ENCODE measurements at places on chromosomes 6 and 20.

GRCh38 chr6:166937746-166938145 lies 18.6 kb downstream of the RNASET2 start:
- H3K4me1 ChIP-seq: no peaks in the 10 kb centered on the region
- DNase-seq: no peak
- H3K27me3 ChIP-seq: no peaks in the 10 kb centered on the region
- no peak overlapping the region for H3K4me3 ChIP-seq
- no peak overlapping the region for H3K27ac ChIP-seq

DNA sequence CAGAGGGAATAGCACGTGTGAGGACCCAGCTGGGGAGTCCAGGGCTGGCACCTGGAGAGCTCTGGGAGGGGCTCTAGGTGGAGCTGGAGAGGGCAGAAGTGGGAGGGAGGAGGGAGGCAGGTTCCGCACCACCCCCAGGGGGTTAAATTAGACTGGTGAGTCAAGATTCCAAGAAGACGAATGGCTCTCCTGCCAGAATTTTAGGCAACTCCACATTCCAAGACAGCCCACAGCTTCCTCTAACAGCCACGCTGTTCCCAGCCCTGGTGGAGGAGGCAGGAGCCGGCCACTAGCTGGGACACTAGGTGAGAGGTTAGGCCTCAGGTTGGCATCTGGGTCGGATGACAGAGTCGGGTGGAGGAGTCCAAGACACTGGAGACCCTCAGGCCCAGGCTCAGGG lies 60.2 kb downstream of the TFAP2C start:
- H3K27ac ChIP-seq: no peak overlapping the region
- H3K4me1 ChIP-seq: peaks cover 5% of the 10 kb centered on the region
- no peaks in the 10 kb centered on the region for H3K27me3 ChIP-seq

DNA sequence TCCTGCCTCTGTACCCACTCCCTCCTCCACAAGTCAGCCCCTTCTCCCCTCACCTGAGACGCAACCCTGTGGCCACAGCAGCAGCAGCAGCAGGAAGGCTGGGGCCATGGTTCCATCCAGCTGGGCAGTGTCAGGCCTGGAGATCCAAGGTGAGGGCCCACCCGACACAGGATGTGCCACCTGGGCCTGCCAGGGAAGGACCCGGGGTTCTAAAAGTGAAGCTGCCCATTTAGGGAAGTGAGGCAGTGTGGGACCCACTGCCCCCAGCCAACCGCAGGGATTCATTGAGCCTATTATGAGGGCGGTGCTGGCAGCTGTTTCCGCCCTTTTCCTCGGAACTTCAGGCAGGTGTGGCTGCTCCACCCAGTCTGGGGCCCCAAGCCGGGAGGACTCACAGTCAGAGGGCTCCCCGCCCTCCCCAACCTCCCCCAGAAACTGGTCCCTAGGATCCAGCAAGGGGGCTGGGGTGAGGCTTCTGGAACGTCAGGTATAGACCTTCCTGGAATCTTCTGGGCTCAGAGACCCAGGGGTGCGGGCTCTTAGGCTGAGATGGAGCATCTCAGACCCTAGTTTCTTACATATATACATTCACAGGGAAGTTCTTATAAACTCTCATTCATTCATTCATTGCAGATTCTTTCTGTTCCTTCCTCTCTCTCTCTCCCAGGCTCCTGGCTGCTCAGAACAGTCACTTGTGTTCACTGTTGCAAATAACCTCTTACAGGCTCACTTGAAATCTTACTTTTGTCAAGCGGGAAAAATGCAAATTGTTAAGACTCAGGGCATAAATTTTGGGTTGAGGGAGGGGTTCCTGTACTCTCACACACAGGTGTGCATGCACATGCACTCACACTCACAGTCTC lies at the start of gene TREML2:
Gene TREML2, minus strand, starts transcription at position 249 of the 863 bp plus-strand sequence. Its CDS starts 141 bp downstream, at position 108.
- DNase-seq: no peak
- no peaks in the 10 kb centered on the region for H3K27me3 ChIP-seq
- H3K4me3 ChIP-seq: no peak within 1 kb of the TSS
- no peaks in the 10 kb centered on the region for H3K36me3 ChIP-seq
- H3K27ac ChIP-seq: no peak within 1 kb of the TSS

GRCh38 chr6:108835218-108835850 lies 12.9 kb upstream of the ARMC2 start:
- H3K4me3 ChIP-seq: no peak overlapping the region
- no peak overlapping the region for H3K27ac ChIP-seq
- peak; percentile 35 for DNase-seq
- H3K36me3 ChIP-seq: no peaks in the 10 kb centered on the region
- H3K27me3 ChIP-seq: no peaks in the 10 kb centered on the region

DNA sequence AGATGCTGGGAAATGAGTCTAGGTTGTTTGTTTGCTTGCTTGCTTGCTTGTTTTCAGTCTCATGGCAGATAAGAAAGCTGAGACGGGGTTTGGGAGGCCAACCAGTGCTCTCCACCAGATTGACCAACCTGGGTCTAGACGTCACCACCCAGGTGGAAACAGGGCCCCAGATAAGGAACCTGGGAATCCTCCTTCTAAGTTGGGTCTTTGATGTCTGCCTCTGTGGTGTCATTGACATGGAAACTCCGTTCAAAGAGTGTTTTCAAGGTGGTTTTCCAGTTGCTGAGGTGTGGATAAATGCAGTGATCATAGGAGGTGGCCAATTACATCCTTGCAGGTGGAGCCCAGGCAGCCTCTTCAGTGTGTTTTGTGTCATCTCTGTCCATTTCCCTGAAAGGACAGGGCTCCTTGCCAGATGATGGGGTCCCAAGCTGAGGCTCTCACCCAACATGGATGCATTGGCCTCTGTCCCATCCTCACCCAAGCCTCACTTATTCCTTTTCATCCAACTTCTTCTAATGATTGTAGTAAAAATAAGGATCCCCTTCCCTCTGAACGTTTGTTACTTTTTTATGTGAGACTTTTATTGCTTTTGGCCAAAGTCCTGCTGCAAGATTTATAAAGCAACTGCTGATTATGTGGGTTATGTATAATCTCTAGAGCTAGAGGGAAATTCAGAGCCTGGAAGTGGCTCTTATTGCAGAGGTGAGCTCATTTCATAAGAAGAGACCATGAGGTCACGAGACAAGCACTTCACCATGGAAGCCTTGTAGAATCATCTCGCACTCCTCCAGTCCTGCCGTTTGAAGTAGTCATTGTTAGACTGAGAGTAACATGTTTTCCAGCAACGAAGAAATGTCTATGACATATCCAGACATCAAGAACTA lies 32.0 kb upstream of the SYNDIG1 start:
- H3K4me3 ChIP-seq: no peak overlapping the region
- DNase-seq: no peak

DNA sequence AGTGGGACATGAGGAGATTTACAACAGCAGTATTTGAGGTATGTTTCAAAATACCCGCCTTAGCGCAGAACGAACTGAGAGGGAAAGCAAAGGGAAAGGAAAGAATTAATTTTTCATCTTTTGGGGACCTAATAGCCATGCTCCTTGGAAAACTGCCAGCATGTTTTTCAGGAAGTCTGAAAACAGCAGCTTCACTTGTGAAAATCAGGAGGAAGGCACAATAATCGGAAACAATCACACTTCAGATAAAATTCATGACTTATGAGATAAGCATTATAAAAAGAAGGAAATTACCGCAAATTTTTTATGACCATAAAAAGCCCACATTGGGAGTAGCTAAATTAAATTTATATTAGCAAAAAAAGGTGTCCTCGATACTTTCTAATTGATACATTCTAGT lies 541.1 kb downstream of the HAO1 start:
- no peak for DNase-seq
- H3K4me3 ChIP-seq: no peak overlapping the region
- H3K4me1 ChIP-seq: no peaks in the 10 kb centered on the region
- H3K27me3 ChIP-seq: no peaks in the 10 kb centered on the region
- no peak overlapping the region for H3K27ac ChIP-seq
- no peaks in the 10 kb centered on the region for H3K36me3 ChIP-seq

- H3K4me1 ChIP-seq: no peaks in the 10 kb centered on the region
- no peak for DNase-seq
- no peaks in the 10 kb centered on the region for H3K36me3 ChIP-seq
- no peak overlapping the region for H3K4me3 ChIP-seq
Observed at GRCh38 chr20:23533161-23533560, 35.1 kb downstream of the CST9L start.

- H3K27me3 ChIP-seq: no peaks in the 10 kb centered on the region
- H3K36me3 ChIP-seq: peaks cover 28% of the 10 kb centered on the region
- H3K27ac ChIP-seq: peak overlapping the region; percentile 98
- H3K4me3 ChIP-seq: peak overlapping the region; percentile 73
Observed at GRCh38 chr6:143842461-143842901, 657 bp upstream of the LTV1 start.

DNA sequence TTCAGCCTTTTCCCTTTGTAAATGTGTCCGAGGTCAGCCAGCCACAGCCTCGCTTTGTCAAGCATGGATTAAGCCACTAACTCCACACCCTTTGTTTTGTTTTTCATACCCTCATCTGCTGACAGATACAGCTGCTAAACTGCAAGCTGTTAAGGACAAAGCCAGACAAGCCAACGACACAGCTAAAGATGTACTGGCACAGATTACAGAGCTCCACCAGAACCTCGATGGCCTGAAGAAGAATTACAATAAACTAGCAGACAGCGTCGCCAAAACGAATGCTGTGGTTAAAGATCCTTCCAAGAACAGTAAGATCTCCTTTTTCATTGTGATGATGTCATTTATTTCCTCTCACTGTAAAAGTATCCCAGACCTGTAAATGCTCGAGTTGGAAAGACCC lies 269.3 kb downstream of the ARHGAP18 start:
- no peaks in the 10 kb centered on the region for H3K4me1 ChIP-seq
- no peak overlapping the region for H3K4me3 ChIP-seq
- H3K27me3 ChIP-seq: no peaks in the 10 kb centered on the region

- no peaks in the 10 kb centered on the region for H3K27me3 ChIP-seq
- H3K4me3 ChIP-seq: no peak overlapping the region
- H3K4me1 ChIP-seq: peaks cover 4% of the 10 kb centered on the region
- no peak for DNase-seq
- no peaks in the 10 kb centered on the region for H3K36me3 ChIP-seq
Observed at GRCh38 chr6:43339168-43339567, 30.3 kb downstream of the ZNF318 start.

- H3K27ac ChIP-seq: peak overlapping the region; percentile 29
- H3K4me3 ChIP-seq: no peak overlapping the region
- H3K27me3 ChIP-seq: no peaks in the 10 kb centered on the region
- H3K4me1 ChIP-seq: no peaks in the 10 kb centered on the region
Observed at GRCh38 chr20:23445596-23446217, 6.2 kb downstream of the CSTL1 start.

GRCh38 chr20:1671891-1672669 lies 14.5 kb upstream of the SIRPG start:
- no peak overlapping the region for H3K4me3 ChIP-seq
- no peaks in the 10 kb centered on the region for H3K27me3 ChIP-seq
- no peaks in the 10 kb centered on the region for H3K4me1 ChIP-seq
- no peak overlapping the region for H3K27ac ChIP-seq

DNA sequence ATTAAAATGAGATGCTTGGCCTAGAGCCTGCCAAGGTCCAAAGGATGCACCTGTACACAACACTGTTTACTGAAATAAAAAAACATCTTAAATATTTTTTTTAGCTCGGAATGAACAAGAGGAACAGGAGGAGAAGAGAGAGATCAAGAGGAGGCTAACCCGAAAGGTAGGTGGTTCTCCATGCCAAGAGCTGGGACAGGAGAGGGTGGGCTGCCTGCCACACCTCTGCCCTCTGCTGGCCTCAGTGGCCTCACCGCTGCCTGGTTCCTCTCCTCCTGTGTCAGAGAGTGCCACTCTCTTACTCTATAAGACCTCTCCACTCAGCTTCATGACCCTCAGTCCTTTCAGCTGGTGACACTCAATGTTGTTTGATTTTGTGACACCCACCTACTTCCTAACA lies 50.2 kb downstream of the TBC1D7 start:
- no peak for DNase-seq
- H3K27me3 ChIP-seq: no peaks in the 10 kb centered on the region
- H3K27ac ChIP-seq: no peak overlapping the region
- no peaks in the 10 kb centered on the region for H3K36me3 ChIP-seq
- H3K4me1 ChIP-seq: no peaks in the 10 kb centered on the region
- H3K4me3 ChIP-seq: no peak overlapping the region

- DNase-seq: no peak
- no peaks in the 10 kb centered on the region for H3K4me1 ChIP-seq
- H3K36me3 ChIP-seq: no peaks in the 10 kb centered on the region
- peak overlapping the region; percentile 70 for H3K27ac ChIP-seq
- H3K4me3 ChIP-seq: no peak overlapping the region
Observed at GRCh38 chr6:90885611-90886056, 298.8 kb upstream of the MAP3K7 start.

DNA sequence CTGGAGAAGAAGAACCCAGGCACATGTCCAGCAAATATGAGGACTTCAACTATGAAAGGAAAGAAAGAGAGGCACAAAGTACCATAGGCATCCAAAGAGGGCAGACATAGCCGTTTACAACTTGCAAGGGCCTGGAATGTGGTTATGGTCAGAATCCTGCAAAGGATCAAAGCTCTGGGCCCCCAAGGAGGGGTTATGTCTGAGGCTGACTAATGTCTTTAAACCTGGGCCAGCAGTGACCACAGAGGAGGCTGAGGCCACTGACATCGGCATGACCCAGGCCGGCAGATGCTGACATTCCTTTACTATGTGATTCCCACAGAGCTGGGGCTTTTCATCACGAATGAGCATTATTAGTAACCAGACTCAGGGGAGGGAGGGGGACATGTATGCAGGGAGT lies 861.1 kb downstream of the DHX35 start:
- H3K36me3 ChIP-seq: no peaks in the 10 kb centered on the region
- no peaks in the 10 kb centered on the region for H3K27me3 ChIP-seq
- peaks cover 38% of the 10 kb centered on the region for H3K4me1 ChIP-seq

- no peak overlapping the region for H3K27ac ChIP-seq
- no peak for DNase-seq
- peaks cover 16% of the 10 kb centered on the region for H3K4me1 ChIP-seq
- H3K4me3 ChIP-seq: no peak overlapping the region
- H3K27me3 ChIP-seq: no peaks in the 10 kb centered on the region
- H3K36me3 ChIP-seq: no peaks in the 10 kb centered on the region
Observed at GRCh38 chr20:831956-832355, 1.6 kb upstream of the FAM110A start.

- H3K4me1 ChIP-seq: no peaks in the 10 kb centered on the region
- no peak overlapping the region for H3K4me3 ChIP-seq
- DNase-seq: no peak
- peaks cover 35% of the 10 kb centered on the region for H3K36me3 ChIP-seq
Observed at GRCh38 chr6:53896196-53896595, 101.4 kb downstream of the LRRC1 start.

- peaks cover 7% of the 10 kb centered on the region for H3K4me1 ChIP-seq
- no peaks in the 10 kb centered on the region for H3K36me3 ChIP-seq
- DNase-seq: no peak
- H3K27me3 ChIP-seq: no peaks in the 10 kb centered on the region
- peak overlapping the region; percentile 93 for H3K27ac ChIP-seq
Observed at GRCh38 chr6:98946879-98947410, 801 bp downstream of the FBXL4 start.

- no peak overlapping the region for H3K27ac ChIP-seq
- no peak for DNase-seq
- no peaks in the 10 kb centered on the region for H3K27me3 ChIP-seq
- H3K36me3 ChIP-seq: no peaks in the 10 kb centered on the region
- no peak overlapping the region for H3K4me3 ChIP-seq
- H3K4me1 ChIP-seq: peaks cover 4% of the 10 kb centered on the region
Observed at GRCh38 chr20:513429-513828, 30.2 kb downstream of the CSNK2A1 start.
